ENCODE measurements at places on chromosomes 3 and 15.

DNA sequence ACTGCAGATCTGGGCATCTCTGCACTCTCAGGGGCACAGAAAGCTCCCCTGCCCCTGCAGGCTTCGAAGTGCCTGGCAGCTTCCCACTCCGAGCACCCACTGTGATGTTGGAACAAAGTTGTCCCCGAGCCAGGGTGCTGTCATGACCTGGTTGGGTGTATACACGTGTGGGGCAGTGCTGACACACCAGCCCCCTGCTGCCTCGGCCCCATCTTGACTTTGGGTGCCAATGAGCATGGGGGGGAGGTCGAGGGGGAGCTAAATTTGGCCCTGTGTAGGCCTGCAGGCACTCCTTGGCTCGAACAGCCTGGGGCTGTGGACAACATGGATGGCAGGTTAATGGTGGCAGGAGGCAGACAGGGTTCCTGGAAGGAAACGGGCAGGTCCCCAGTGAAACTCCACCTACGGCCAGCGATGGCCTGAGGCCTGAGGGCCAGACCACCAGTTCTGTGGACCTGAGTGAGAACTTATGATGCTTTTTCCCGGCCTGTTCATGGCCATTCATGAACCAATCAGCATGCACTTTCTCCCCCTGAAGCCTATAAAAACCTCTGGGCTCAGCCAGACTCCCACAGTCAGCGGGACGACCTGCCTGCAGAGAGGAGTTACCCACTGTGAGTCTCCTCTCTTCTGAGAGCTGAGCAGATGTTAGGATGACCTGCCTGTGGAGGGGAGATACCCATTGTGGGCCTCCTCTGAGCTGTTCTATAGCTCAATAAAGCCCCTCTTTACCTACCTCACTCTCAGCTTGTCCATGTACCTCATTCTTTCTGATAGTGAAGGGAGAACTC lies 1029.1 kb upstream of the GBE1 start:
- no peak for DNase-seq

- DNase-seq = no peak
Measured at GRCh38 chr3:56005196-56005805, 463.0 kb downstream of the ERC2 start.

DNA sequence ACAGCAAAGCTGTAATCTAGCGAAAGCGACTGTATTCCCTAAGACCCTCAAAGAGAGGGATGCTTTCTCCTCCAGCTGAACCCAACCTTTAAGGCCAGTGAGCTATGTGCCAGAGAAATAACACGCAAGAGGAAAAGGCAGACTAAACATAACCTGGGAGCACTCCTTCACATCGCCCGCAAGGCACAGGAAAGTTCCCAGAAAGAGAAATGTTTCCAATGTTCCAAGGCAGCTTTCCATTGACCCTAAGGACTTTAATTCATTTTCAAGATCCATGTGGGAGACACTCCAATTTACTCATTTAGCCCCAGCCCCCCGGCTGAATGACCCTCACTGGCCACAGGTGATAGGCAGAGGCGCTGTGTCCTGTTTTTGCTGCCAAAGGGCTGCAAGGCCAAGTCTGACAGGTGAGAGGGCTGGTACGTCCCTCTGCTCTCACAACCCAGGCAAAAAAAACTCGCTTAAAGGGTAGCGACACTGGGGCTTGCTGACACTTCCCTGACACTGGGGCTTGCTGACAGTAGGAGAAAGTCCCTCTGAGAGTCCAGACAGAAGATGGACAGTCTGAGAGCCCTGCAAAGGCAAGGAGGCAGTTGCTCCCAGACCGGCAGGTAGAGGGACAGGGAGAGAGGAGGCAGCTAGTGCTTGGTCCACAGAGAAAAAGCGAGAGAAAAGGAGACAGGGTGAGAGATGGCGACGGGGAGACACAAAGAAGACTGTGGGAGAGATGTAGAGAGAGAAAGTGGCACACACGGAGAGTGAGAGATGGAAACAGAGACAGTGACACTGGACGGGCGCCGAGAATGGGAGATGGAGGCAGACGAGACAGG lies 702 bp downstream of the ARHGEF3 start:
- DNase-seq = no peak

DNA sequence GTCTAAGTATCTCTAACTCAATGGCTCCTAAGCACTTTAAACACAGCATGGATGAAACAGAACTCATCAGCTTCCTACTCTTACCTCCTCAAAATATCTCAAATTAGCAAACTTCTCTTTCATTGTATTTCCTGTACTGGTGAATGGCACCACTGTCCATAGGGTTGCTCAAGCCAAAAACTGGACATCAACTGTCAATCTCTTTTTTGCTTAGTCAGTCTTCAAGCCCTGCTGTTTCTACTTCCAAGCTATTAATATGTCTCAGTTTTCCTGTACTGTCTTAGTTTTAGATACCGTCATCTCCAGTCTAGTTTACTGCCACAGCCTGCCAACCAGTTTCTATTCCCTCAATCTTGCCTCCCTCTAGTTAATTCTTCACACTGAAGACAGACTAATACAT lies 48.3 kb upstream of the KPNA4 start:
- DNase-seq = no peak

DNA sequence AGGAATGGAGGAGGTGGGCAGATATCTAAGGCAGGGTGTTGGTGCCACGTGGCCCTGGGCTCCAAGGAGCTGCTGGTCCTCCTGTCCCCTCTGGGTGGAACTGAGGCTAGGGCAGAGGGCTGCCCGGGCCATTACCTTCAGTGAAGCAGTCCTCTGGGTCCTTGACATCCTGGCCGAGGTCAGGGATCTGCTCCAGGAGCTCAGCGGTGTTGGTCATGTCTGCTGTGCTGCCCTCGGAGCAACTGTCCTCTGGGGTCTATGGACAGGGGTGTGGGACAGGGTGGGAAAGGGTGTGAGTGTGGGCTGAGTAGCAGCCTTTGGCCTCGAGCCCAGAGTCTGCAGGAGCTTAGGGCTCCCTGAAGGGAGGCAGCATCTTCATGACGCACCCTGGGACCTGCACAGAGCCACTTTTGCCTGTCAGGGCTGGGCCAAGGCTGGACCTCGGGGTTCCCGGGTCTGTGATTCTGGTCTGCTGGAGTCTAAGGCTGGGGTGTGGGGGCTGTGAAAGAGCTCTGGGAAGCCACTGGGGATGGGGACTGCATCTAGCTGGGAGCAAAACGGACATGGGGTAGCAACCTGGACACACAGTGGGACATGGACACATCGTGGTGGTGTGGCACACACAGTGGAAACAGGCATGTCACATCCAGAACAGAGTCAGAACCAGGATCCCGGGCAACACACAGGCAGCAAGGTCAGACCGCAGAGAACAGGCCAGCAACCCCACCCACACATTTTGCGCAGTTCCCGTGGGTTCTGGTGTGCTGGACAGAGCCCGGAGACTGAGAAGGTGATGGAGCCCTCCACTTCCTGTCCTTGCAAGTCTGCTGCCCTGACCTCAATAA lies 72.7 kb downstream of the SCN5A start:
- DNase-seq = no peak

DNA sequence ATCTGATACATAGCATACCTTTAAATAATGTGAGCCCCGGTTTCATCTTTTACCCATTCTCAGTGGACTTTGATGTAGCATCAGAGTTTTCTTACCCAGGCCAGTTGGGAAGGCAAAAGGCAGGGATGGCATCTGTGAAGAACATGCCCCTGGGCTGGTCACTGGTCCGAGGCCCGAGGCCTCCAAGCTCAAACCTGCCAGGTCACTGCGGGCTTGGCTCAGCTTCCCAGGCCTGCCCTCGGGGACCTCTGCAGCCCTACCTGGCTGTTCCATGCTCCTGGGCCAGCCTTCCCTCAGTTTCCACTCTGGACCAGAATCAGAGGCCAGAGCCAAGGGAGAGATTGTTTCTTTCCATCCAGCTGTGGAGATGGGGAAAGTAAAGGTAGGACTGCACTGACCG lies 26.9 kb downstream of the NR1I2 start:
- no peak for DNase-seq

DNA sequence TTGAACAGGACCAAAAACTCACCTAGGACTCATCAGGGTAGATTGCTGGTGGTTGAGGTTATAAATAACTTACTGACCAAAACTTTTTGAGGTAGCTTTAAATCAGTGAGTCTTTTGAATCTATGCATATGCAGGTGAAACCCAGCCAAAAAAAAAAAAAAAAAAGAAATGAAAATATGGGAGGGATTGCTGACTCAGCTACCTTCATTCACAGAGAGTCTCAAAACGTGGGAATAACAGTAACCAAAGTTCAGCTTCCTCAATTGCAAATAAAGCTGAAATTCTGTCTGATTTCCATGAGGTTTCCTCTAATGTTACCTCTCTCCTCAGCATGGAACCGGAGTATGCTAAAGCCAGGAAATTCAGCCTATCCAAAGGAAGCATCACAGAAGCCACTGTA lies 95.2 kb upstream of the SEMA6D start:
- no peak for DNase-seq

DNA sequence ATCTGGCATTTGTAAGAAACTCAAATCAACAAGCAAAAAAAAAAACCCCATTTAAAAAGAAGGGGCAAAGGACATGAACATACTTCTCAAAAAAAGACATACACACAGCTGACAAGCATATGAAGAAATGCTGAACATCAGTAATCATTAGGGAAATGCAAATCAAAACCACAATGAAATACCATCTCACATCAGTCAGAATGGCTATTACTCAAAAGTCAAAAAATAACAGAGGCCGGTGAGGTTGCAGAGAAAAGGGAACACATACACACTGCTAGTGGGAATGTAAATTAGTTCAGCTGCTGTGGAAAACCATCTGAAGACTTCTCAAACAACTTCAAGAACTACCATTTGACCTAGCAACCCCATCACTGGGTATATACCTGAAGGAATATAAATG lies 199.4 kb upstream of the THBS1 start:
- DNase-seq = no peak

- DNase-seq = no peak
Measured at GRCh38 chr15:66957431-66957720, 108.0 kb upstream of the SMAD3 start.

DNA sequence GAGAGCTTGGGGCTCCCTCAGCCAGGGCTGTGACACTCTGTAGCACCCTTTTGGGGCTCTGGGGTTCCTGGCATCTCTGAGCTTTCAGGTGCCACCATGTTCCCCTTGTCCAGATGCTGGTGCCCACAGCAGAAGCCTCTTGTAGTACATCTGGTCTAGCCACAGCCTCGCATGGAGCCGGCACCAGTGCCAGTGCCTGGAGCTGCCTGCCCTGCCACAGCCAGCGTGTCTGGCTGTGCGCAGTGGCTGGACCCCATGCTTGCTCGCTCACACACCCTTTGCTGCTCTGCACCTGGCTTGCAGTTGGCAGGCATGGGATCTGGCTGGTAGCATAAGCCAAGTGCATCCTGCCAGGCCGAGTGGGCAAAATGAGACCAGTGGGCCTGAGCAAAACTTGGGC lies 744.8 kb upstream of the GBE1 start:
- no peak for DNase-seq

DNA sequence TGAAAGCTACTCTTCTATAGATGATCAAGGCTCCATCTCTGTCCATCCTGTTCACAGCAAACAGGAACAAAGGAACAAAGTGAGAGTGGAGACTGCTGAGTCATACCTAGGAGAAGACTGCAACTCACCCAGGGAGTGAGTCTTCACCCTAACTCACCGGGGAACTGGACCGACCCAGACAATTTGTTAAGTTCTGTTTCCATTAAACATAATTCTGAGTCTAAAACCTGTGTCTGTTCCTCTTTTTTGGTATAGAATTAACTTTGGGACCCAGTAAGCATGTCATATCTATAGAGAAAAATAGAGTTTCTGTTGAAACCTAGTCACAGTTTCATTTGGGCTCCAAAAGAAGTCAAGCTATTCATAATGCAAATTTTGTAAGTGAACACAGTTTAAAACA lies 21.6 kb downstream of the CCDC80 start:
- DNase-seq = no peak

DNA sequence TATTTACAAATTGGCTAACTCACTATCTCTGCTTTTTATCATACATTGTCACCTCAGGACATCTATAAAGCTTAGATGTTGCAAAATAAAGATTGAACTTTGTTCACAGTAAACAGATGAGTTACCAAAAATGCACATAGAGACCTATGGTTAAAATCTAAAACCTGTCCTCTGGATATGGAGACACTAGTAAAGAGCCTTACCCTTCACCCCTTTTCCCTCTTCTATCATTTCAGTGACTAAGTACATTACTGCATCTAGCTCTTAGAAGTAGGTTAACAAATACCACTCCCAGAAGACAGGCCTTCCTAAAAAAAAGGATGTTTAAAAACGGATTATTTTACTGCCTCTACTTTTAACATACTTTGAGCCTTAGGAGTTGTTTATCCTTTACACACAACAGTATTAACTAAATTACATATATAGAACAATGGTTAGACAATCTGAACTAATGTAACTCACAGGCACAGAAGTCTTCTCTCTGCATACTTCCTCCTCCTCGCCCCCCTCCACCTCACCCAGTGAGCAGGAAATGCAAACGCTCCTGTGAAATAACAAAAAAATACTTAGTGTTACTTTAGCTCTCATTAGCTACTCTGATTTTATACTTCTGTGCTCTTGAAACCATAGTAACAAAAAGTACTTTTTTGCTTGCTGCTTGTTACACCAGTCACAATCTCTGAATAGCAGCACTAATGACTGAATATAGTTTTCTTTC lies 23.3 kb downstream of the IREB2 start:
- DNase-seq = no peak

DNA sequence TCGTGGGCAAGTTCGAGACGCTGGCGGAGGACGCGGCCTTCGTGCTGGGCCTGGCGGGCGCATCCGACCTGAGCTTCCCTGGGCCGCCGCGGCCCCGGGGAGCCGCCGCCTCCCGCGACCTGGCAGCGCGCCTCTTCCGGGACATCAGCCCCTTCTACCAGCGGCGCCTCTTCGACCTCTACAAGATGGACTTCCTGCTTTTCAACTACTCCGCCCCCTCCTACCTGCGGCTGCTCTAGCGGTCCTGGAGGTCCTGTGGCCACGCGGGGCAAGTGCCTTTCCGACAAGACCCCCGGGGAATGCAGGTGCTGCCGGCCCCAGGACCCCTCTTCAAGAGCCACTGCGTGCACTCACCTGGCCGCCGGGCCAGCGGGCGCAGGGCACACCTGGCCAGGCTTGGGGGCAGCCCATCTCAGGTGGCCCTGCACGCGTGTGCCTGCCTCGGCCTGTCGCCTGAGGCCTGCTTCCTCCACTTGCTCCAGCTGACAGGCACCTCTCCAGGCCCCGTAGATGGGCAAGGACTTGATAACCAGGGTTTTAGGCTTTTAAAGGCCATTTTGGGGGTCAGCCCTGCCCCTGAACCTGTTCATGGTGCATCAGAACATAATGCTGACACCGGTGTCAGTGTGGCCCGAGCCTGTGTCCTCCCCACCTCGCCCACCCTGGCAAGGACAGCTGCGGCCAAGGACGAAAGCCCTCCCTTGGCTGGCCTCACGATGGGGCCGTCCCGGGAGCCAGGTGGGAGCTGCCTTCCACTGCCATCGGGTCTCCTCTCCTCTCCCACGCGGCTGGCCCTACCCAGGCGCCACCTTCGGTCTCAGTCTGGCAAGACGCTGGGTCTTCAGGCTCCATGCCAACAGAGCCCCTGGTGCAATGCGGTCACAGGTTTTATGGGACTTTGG lies 16.1 kb downstream of the C3orf22 start:
- no peak for DNase-seq
